Spinal cord (tissue), 10 donors: ENCODE measurements at places on chromosomes 7 and 10. TPM values are rescaled to one million over a fixed set of nuclear protein-coding genes. Genes with fewer than 3 reads are reported as not detected.

DNA sequence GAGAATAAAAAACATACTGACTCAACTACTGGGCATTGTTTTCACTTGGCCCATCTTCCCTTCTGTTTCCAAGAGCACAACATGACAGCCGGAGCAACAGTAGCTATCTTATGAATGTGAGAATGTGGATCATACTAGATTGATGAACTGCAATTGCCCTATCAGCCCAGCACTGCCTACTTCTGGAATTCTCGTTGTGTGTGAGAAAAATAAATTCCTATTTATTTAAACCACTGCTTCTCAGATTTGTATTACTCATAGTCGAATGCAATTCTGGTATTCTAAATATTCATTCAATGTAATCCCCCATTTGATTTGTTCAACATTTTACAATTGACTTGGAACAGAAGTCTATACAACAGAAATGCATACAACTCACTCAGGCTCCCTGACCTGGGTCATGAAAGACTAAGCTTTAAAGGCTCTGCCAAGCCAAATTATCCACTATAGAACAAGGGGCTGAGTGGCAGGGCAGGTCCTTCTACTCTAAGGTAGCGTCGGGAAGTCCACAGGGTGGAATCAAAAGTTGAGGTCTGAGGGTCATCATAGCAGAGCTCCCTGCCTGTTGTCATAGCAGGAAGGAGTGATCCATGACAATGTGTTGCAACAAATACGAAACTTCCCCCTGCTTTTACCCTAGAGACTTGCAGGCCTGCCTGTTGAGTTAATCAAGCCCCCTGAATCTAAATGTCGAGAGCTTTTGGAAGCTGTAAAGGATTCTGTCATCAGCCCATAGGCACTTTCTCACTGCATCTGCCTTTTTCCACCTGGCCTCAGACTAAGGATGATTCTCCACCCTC is 12.4 kb upstream of the JAZF1 start:
- no peak overlapping the region for H3K27ac ChIP-seq
- no peaks in the 10 kb centered on the region for H3K36me3 ChIP-seq
- H3K4me3 ChIP-seq: no peak overlapping the region
- H3K27me3 ChIP-seq: no peaks in the 10 kb centered on the region
- DNase-seq: no peak
- H3K4me1 ChIP-seq: no peaks in the 10 kb centered on the region

DNA sequence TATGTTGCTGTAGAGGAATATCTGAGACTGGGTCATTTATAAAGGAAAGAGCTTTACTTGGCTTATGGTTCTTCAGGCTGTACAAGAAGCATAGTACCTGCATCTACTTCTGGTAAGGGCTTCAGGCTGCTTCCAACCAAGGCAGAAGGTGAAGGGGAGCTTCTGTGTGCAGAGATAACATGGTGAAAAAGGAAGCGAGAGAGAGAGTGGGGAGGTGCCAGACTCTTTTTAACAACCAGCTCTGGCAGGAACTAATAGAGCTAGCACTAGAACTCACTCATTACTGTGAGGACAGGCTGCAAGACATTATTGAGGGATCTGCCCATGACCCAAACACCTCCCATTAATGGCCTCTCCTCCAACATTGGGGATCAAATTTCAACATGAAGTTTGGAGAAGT is 94.5 kb downstream of the KIF20B start:
- no peaks in the 10 kb centered on the region for H3K27me3 ChIP-seq
- H3K4me1 ChIP-seq: no peaks in the 10 kb centered on the region
- no peak overlapping the region for H3K4me3 ChIP-seq
- no peak overlapping the region for H3K27ac ChIP-seq
- DNase-seq: no peak

- H3K36me3 ChIP-seq: peaks cover 18% of the 10 kb centered on the region
- peaks cover 28% of the 10 kb centered on the region for H3K4me1 ChIP-seq
- DNase-seq: no peak
- H3K27me3 ChIP-seq: no peaks in the 10 kb centered on the region
- no peak overlapping the region for H3K27ac ChIP-seq
Observed at GRCh38 chr7:101537935-101538595, 91.0 kb downstream of the MYL10 start.

GRCh38 chr10:89029785-89030437 is 39.3 kb downstream of the FAS start:
- H3K36me3 ChIP-seq: no peaks in the 10 kb centered on the region
- no peaks in the 10 kb centered on the region for H3K27me3 ChIP-seq
- H3K27ac ChIP-seq: no peak overlapping the region

- peak; percentile 45 for DNase-seq
- H3K4me1 ChIP-seq: peaks cover 19% of the 10 kb centered on the region
- peaks cover 25% of the 10 kb centered on the region for H3K27me3 ChIP-seq
- H3K4me3 ChIP-seq: peak overlapping the region; percentile 32
- H3K36me3 ChIP-seq: no peaks in the 10 kb centered on the region
Observed at GRCh38 chr10:15719049-15719898, 448 bp downstream of the ITGA8 start.

DNA sequence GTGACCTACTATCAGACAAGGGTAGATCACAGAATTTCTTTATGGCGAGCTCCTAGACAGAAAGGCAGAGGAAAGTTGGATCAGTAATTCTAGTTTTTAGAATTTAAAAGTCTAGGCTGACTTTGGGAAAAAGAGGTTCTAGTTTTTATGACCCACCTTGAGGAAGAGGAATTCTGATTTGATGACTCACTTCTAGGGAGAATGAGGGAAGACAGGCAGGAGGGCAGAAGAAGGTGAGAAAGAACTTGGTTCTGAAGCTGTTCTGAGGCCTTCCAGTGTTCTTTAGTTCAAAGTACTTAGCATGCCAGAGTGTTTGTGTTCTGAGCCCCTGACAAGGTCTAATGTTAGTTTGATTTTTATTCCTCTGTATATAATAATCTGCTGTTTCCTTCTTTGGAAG is 97.2 kb downstream of the PODXL start:
- no peaks in the 10 kb centered on the region for H3K27me3 ChIP-seq
- H3K27ac ChIP-seq: no peak overlapping the region
- no peaks in the 10 kb centered on the region for H3K36me3 ChIP-seq
- H3K4me1 ChIP-seq: no peaks in the 10 kb centered on the region

DNA sequence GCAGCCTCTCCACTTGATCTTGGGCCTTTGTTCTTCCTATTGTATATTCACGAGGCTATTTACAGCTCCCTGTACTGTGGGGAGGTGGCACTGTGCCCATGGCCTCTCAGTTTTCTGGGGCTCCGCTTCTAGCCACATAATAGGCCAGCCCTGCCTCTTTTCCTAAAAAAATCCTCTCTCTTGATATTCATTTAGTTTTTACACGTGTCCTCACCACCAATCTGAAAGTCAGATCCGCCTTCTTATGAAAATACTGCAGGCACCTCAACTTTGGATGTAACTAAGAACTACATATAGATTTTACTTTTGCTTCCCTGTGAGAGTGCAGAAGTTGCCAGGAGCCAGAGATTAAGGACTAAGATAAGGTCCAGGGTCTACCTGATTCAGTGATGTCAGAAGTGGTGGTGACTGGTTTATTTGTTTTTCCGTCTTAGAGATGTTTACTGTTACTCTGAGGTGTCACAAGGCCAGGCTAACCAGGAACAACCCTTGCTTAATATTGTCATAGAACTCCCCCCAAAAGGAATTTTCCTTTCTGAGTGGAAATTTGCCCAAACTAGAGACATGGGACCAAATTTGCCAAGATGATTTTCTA is 7.8 kb downstream of the BAMBI start:
- peaks cover 4% of the 10 kb centered on the region for H3K36me3 ChIP-seq
- H3K27me3 ChIP-seq: peaks cover 19% of the 10 kb centered on the region
- peaks cover 5% of the 10 kb centered on the region for H3K4me1 ChIP-seq
- H3K4me3 ChIP-seq: no peak overlapping the region
- DNase-seq: no peak

DNA sequence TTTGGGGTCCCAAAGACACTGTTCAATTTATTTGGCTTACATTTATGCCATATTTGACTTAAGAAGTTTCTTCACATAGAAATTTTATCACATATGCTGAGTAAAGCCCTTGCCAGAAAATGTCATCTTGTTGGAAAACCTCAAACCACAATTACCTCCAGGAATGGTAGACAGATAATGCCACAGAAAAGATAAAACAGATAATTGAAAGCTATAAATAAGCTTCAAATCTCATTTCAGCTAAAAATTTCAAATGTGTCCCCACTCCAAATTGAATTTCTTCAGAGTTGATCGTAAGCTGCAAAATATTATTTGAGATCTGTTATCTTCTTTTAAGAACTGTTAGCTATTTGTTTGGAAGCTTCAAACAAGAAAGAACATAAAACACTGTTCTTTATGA is 176.4 kb upstream of the PTN start:
- no peak for DNase-seq
- H3K4me1 ChIP-seq: no peaks in the 10 kb centered on the region
- H3K27ac ChIP-seq: no peak overlapping the region
- H3K36me3 ChIP-seq: no peaks in the 10 kb centered on the region
- H3K4me3 ChIP-seq: no peak overlapping the region
- H3K27me3 ChIP-seq: no peaks in the 10 kb centered on the region

DNA sequence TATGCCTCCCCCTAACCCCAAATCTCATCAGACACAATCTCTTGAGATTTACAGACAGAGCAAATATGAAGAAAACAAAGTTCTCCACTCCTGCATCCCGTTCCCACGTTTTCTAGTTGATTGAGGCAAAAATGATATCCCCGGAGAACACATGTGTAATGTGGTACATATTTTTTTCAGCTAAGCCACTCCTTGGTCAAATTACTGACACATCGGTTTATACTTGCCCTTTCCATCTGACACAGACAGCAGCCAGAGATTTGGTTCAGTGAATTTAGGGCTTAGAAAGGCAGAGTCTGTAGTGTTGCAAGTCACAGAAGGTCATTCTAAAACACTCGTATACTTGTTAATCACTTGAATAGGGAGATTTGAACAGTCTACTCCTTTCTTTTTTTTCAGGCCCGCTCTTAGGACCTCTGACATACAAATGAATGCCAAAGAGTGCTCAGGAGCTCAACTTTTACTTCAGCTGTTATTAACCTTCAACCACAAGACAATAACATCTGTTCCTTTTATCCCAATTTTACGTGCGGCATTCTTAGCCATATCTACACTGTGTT is 1.8 kb upstream of the DDX50 start:
- H3K36me3 ChIP-seq: peaks cover 5% of the 10 kb centered on the region
- H3K4me1 ChIP-seq: peaks cover 3% of the 10 kb centered on the region
- H3K27me3 ChIP-seq: no peaks in the 10 kb centered on the region
- DNase-seq: no peak
- no peak overlapping the region for H3K4me3 ChIP-seq

DNA sequence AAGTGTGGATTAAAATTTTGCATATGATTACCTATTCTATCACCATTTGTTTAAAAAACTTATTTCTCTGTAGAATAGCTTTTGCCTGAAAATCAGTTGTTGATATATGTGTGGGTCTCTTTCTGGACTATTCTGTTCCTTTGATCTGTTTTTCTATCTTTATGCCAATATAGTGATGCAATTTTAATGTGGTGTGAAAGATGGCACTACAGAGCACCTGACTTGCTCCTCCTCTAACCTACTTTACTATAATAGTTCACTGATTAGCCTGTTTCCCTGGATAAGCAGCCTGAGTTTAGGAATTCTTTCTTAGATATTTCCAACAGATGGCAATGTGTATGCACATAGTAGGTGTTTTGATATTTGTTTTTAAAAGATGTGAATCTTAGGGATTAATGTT is 294.5 kb downstream of the AUTS2 start:
- no peaks in the 10 kb centered on the region for H3K36me3 ChIP-seq
- H3K27ac ChIP-seq: no peak overlapping the region
- no peak overlapping the region for H3K4me3 ChIP-seq

DNA sequence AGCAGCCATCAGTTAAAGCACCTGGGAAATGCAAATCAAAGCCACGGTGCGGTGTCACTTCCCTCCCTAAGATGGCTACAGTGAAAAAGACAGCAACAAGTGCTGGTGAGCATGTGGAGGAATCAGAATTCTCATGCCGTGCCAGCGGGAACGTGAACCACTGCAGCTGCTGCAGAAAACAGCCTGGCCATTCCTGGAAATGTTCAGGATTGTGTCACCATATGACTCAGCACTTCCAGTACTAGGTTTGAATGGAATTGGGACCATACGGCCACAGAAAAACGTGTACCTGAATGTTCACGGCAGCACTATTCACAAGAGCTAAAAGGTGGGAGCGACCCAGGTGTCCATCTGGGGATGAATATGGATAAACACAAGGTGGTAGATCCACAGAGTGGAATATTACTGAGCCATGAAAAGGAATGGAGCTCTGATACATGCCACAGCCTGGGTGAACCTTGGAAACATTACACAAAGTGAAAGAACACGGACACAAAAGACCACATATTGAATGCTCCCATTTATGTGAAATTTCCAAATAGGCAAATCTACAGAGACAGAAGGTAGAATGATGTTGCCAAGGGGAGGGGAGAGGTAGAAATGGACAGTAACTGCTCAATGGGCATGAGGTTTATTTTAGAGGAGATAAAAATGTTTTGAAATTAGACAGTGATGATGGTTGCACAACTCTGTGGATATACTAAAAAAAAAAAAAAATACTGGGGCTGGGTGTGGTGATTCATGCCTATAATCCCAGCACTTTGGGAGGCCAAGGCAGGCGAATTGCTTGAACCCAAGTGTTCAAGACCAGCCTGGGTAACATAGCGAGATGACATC is 61.6 kb downstream of the MICALL2 start:
- peaks cover 8% of the 10 kb centered on the region for H3K4me1 ChIP-seq
- H3K36me3 ChIP-seq: no peaks in the 10 kb centered on the region
- H3K4me3 ChIP-seq: no peak overlapping the region
- H3K27me3 ChIP-seq: peaks cover 19% of the 10 kb centered on the region
- no peak for DNase-seq
- no peak overlapping the region for H3K27ac ChIP-seq

DNA sequence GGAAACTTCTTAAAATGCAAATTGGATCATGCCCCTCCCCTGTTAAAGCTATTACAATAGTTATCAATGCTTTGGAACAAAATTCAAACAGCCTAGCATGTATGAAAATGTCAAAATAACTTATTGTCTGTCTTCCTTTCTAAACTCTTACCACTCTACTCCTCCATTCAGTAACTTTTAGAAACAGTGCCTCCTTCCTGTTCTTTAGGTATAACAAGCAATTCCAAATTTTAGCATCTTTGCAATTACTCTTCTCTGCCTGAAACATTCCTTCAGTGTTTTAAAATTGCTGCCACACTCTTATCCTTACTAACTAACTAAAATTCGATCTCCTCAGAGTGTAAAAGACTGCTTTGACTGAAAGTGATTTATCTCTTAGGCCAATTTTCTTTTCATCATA is 660.4 kb upstream of the LRRTM3 start:
- DNase-seq: no peak
- H3K4me3 ChIP-seq: no peak overlapping the region
- H3K27me3 ChIP-seq: no peaks in the 10 kb centered on the region

- no peak overlapping the region for H3K27ac ChIP-seq
- DNase-seq: no peak
- H3K27me3 ChIP-seq: no peaks in the 10 kb centered on the region
Observed at GRCh38 chr7:132035517-132036362, 479.3 kb upstream of the PODXL start.

GRCh38 chr10:114911801-114912469 is 26.1 kb upstream of the TRUB1 start:
- H3K4me3 ChIP-seq: no peak overlapping the region
- no peak overlapping the region for H3K27ac ChIP-seq
- H3K27me3 ChIP-seq: no peaks in the 10 kb centered on the region
- no peaks in the 10 kb centered on the region for H3K4me1 ChIP-seq

SPDYE5 gene
- total RNA-seq: 0.11 TPM

TMEM213 gene
- not detected for total RNA-seq

LRMDA gene
- 5.6 TPM for total RNA-seq

PRSS37 gene
- not detected for total RNA-seq
